ENCODE measurements at places on chromosomes 16 and 17.

GRCh38 chr17:38507436-38507835 lies 79.2 kb downstream of the ARHGAP23 start:
- no peak for DNase-seq

DNA sequence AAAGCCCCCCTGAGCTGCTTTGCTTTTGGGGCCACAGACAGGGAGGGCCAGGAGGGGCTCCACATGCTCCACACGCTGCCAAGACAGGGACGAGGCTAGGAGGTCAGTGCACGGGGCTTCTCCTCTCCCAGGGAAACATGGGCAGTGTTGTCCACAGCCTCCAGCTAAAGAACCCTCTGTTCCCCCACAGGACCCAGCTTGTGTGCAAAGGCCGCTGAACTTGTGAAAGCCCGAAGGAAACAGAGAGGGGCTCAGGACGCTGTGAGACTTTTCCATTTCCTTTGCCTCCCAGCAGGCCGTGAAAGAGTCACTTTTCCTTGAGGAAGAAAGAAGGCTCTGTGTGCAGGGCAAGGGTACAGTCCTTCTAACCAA lies 9.7 kb downstream of the CDRT4 start:
- DNase-seq: no peak

GRCh38 chr16:29029168-29029994 lies 44.5 kb downstream of the LAT start:
- peak; percentile 93 for DNase-seq

DNA sequence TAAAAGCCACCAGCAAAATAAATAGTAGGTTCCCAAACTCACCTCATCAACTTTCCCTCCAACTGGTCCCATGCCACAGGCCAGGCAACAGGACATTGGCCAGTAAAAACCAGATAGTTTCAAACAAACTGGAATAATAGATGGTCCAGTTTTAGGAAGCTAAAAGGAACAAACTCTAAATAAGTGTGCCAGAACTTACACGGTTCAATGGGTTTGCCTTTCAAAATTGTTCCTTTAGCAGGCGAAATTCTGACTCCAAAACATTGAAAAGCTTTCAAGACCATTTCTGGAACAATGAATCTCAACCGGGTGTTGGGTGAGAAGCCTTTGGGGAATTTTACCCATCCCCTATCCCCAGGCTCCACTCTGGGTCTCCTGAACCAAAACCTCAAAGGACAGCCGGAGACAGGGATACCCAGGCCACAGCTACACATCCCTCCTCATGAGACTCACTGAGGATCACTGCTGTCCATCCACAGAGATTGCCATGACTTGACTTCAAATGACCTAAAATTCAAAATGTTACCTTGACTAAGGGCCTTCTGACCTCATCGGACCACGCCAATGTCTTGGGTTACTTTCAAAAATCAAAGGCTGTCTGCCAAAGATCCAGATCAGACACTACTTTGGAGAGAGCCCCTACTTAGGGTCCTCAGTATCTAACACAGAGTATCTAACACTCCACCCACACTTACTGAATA lies 13.0 kb downstream of the AXIN2 start:
- no peak for DNase-seq

GRCh38 chr17:17303010-17303846 lies at the start of gene NT5M:
TSS of gene NT5M (plus strand) at chr17:17303373. CDS start at chr17:17303551, 178 bp downstream.
- DNase-seq: peak; percentile 82

- peak; percentile 65 for DNase-seq
Measured at GRCh38 chr16:49921791-49922456, 66.0 kb upstream of the ZNF423 start.

DNA sequence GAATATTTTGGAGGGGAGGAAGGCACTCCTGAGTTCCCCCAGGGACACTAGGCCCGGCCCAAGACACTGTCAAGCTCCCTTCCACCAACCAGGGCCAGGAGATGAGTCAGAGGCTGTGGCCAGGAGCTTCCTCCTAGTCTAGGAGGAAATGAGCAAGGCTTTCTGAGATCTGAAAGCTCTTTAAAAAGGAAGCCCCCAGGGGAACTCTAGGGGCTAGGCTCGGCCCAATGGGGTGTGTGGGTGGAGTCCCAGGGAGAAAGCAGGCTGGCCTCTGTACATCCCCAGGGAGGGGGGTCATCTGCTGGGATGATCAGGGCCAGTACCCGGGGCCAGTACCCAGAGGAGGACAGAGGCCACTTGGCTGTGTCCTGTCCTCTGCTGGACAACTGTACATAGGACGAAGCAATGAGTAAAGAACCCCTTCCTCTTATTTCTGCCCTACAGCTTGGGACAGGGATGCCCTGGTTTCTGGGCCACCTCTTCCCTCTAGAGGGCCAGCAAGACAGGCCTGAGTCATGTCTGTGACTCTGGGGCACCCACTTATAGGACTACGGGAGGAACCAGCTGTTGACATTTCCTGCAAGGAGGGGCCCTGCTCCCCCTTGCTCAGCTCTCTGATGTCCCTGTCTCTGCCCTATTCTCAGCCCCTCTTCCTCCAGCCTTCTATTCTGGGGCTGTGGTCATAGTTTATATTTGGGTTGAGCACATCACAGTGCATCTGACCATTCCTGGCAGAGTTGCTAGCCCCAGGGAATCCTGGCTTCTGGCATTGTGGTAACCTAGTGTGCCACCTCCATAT lies 2.7 kb downstream of the FHOD1 start:
- DNase-seq: peak; percentile 85

- DNase-seq: no peak
Measured at GRCh38 chr16:19003935-19004334, 20.2 kb downstream of the TMC7 start.

DNA sequence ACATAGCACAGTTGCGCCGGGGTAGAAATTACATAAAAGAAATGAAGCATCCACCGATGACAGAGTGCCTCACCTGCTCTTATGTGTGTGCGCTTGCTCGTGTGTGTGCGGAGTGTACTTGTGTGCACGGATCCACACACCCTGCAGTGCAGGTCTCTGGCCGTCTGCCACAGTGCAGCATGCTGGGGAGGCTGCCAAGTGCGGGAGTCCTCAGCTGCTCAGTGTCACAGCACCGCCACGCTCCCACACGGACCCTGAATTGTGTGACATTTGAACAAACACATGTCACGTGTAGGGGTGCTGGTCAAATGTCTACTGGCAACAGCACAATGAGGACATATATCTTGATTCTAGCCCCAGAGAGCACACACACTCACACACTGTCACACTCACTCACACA lies 243.0 kb upstream of the MYOCD start:
- no peak for DNase-seq

Data from stimulated activated CD8-positive, alpha-beta memory T cell treated with anti-CD3 and anti-CD28 coated beads, Interleukin-4, amount 100 ng/mL, for 48 hours (primary cell).